Activated naive CD4-positive, alpha-beta T cell treated with anti-CD3 and anti-CD28 coated beads, Interleukin-2, amount 50 U/mL, for 16 hours (primary cell): ENCODE measurements at places on chromosomes 2 and 18.
A peak's percentile ranks its signal among the peaks of the same experiment; 100 is the strongest.

GRCh38 chr18:30748541-30748940 lies 294.0 kb downstream of the DSC3 start:
- DNase-seq: no peak

DNA sequence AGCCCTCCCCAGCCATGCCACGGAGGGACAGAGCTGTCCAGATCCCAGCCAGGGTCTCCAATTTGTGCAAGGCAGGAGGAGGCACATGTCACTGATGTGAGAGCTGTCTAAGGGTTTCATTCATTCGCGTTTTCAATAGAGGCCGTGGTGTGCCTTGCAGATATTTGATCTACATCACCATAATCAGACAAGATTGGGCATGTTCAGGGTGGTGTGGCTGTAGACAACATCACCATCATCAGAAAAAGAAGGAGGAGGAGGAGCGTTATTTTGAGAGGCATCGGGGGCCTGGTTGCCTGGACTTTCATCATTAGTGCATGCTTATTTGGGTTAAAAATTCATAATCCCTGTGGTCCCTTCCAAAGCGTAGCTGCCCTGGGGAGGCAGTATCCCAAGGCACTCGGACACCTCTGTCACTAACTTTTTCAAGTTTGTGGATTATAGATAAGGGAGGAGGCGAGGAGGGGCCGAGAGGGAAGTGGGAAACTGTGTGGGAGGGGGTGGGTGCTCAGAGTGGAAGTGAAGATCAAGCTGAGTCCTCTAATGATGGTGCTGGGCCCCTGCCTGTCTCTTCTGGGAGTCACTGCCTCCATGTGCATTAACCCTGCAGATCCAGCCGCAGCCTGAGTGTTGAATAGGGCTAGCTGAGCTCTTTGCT lies 194.1 kb downstream of the CTIF start:
- no peak for DNase-seq

DNA sequence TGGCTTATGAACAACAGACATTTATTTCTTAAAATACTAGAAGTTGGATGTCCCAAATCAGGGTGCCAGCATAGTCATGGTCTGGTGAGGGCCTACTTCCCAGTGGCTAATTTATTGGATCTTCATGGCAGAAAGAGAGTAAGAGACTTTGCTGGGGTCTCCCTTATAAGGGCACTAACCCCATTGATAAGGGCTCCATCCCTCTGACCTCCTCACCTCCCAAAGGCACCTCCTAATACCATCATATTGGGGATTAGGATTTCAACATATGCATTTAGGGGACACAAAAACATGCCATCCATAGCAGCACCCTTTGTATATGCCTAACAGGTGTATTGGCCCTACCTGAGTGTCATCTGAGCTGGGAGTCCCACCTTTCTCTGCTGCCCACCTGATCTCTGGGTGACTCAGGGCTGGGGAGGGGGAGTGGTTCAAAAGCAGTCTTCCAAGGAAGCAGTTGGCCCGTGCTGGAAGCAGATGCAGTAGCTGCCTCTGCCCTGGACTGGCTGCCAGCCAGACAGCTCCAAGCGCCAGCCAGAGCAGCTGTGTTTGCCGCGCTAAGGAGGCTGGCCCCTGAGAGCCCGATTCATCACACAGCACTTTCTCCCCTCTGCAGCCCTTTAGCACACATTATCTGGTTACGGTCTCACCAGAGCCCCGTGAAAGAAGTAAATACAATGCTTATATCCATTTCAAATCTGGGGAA lies 84.6 kb downstream of the SMAD7 start:
- DNase-seq: no peak

GRCh38 chr2:188786368-188786841 lies 187.8 kb upstream of the COL3A1 start:
- DNase-seq: no peak

DNA sequence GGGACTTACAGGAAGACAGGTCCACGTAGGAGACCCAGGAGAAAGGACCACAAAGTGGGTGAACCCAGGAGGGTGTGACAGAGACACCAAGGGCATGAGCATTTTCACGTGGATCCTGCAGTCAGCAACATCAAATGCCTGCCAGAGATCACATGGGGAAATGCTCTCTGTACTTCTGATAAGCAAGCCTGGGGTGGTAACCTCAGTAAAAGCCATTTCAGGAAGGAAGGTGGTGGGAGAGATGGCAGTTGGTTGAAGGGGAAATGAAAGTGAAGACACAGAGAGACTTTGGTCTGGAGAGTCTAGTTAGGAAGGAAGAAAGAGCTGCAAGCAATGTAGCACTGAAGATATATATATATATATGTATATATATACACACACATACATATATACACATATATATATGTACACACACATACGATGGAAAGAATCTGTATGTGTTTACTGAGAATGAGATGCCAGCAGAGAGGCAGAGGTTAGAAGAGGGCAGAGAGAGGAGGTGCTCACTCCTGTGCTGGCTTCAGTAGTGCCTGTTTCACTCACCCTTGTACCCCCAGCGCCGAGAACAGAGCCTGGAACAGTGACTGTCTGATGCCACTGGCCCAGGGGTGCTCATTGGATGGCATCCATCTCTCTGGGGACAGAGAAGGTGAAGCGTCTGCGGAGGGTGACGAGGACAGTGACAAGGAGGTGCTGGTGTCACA lies 314.9 kb downstream of the AFF3 start:
- DNase-seq: no peak

DNA sequence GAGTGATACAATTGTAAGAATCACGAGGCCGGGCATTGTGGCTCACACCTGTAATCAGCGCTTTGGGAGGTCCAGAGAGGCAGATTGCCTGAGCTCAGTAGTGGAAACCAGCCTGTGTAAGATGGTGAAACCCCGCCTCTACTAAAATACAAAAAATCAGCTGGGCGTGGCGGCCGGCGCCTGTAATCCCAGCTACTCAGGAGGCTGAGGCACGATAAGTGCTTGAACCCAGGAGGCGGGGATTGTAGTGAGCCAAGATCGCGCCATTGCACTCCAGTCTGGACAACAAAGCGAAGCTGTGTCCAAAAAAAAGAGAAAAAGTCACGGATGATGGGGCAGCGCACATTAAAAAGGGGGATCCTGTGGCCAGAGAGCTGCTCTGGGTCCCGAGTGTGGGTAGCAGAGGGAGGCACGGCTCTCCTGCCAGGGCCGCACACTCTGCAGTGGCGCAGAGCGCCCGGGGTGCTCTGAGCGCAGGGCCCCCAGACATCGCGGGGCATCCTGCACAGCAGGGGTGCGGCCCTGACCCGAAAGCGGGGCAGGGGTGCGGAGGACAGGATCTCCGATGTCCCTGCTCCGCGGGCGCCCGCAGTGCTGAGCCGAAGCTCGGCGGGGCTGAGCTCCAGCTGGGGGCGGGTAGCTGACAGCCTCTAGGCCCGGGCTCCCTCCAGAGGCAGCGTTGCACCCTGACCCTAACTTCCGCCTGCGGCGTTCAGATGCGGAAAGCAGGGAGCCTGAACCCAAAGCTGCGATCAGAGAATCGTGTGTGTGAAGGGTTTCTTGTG lies 30.4 kb upstream of the RAB6D start:
- DNase-seq: no peak

- peak; percentile 6 for DNase-seq
These were observed 132.1 kb downstream of the NFATC1 start for GRCh38 chr18:79527656-79528315.

DNA sequence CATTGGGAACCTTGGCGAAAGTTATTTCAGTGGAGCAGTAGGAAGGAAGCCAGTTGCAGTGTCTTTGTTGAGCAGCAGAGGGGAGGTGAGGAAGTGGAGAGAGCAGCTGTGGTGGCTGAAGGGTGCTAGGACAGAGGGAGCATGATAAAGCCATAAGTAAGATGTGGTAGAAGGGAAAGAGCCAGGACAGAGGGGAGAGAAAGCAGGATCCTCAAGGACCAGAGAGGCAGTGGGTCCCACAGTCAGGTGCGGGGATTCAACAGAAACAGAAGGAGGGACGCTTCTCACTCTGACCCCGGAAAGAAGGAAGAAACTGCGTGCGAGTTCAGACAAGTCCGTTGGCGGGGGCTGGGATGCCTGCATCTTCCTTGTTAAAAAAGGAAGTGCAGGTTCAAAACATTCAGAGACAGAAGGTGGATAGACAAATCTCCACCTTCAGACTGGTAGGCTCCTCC lies at the start of gene CXCR2:
CXCR2 (plus strand) TSS at position 403 of the 455 bp plus-strand sequence. CDS start 8,774 bp downstream, outside the sequence.
- no peak for DNase-seq

- no peak for DNase-seq
These were observed 97.5 kb upstream of the LDLRAD4 start for GRCh38 chr18:13120983-13121441.

DNA sequence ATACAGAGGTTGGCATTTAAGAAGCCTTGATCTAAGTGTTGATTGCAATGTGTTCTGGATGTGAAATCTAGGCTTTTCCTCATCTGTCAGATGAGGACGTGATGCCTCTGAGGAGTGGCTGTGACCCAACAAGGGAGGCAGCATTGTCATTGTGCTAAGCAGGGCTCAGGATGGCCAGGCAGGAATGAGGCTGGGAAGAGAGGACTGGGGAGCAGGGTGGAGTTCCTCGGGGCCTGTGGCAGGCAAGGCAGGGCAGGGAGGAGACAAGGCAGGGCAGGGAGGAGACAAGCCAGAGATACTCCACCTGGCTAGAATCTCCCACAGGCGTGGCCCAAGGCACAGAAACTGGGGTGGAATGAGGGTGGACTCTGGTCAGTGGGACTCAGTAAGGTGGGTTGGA lies 116.6 kb downstream of the RPIA start:
- DNase-seq: no peak

DNA sequence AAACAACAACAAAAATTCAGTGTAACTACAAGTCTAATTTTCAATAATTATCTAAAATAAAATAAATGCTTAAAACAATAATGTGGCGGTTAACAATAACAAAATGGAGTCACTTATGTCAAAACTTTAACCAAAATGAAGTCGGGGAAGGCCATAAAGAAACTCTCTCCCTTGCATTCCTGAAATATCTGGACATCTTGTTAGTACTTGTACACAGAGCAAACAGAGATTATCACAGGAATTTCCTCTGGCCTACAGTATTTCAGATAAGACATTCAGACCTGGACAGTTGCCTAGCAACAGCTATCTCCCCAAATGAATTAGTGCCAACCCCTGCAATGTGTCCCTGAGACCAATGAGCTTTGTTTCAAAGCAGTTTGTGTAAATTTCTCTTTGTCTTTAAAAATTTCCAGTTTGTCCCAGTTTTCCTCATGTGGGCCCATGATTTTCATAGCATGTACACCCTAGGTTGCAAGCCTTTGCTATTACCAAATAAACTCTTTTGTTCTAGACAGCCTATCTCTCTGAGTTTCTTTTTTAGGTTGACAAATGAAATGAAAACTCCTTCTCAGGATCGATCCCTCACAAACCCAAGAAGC lies 68.6 kb downstream of the EXOC6B start:
- no peak for DNase-seq

- no peak for DNase-seq
These were observed 394.8 kb upstream of the ATP5MC3 start for GRCh38 chr2:175576270-175576669.

DNA sequence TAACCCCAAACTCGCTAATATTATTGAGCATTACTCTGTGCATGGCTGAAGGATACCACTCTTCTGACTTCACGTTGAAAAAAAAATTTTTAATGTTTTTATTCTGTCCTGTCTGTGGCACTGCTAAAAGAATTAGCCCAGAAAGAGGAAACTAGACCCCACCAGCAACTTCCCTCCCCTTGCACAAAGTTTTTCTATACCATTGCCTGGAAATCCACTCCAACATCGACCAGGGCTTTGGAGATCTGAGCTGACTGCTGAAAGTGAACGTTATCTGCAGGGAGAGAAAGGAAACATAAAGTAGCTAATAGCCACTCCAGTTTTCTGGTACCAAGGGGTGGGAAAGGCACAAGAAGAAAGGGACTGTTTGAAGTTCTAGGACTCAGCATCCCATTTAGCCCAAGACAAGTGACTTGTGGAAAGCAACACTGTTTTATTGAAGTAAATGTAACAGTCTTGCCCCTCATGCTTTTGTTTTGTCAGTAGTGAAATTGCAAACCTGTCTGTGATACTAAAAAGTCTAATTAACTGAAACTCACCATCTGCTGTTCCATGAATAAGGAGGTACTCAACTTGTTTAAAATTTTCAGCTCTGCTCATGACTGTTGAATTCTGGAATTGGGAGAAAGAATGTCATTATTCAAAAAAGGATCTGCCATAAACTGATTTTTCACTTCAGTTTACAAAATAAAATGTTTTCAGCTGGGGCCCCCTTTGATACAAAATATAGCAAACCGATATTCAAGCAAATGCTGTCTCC lies 79.1 kb downstream of the DPP4 start:
- DNase-seq: no peak

DNA sequence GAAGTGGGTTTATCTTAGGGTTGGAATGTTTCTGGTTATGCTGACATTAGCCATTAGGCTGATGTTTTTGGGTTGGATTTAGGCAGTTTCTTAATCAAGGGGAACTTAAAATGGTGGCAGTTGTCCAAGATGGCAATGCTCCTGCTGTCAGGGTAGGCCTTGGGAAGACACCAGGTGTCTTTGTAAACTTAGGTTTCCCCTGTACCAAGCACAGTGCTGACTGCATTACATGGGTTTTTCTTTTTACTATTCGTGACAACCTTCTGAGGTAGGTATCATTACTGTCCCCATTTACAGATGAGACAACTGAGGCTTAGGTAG lies 528 bp upstream of the ATG16L1 start:
- DNase-seq: no peak

DNA sequence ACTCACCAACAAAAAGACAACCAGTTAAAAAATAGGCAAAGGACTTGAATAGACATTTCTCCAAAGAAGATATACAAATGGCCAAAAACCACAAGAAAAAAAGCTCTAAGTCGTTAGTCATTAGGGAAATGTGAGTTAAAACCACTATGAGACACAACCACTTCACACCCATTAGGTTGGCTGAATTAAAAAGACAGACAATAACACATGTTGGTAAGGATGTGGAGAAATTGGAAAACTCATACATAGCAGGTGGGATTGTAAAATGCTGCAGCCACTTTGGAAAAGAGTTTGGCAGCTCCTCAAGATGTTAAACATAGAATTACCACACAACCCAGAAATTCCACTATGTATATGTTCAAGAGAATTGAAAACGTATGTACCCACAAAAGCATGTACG lies 117.6 kb upstream of the SPATS2L start:
- DNase-seq: no peak

- no peak for DNase-seq
These were observed 437.9 kb upstream of the UBE2E3 start for GRCh38 chr2:180542511-180542910.

DNA sequence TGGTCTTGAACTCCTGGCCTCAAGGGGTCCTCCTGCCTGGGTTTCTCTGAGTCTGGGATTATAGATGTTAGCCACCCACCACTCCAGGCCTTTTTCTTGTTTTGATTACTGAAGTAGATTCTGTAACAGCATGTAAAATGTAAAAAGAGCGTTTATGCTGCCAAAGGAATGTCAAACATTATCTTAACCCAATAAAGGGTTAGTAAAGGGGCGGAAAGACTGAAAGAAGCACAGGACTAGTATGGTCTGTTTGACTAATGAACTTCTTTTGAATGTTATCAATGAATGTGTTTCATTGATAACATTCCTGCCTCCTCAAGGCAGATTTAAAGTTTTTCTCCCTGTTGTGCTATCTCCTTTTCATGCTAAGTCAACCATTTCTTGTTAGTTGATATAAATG lies 29.4 kb downstream of the GPD2 start:
- DNase-seq: no peak

- no peak for DNase-seq
These were observed 14.3 kb downstream of the ARHGEF4 start for GRCh38 chr2:130850788-130851623.
